ENCODE measurements at places on chromosomes 6 and 20.

- DNase-seq, result no peak
Observed at GRCh38 chr6:113208726-113209125, 648.4 kb upstream of the MARCKS start.

DNA sequence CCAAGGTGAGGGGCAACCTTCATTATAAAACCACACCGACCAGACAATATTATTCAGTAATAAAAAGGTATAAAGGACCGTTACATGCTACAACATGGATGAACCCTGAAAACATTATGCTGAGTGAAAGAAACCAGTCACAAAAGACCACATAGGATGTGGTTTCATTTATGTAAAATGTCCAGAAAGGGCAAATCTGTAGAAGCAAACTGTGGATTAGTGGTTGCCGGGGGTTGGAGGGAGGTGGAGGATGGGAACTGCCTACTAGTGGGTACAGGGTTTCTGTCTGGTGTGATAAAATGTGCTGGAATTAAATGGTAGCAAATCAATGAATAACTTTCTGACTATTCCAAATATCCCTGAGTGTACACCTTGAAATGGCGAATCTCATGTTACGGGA is 10.2 kb upstream of the PRND start:
- no peak for DNase-seq

GRCh38 chr6:2616811-2617210 is 133.9 kb downstream of the MYLK4 start:
- no peak for DNase-seq

- DNase-seq, result no peak
Observed at GRCh38 chr6:121951918-121952379, 447.5 kb upstream of the HSF2 start.

DNA sequence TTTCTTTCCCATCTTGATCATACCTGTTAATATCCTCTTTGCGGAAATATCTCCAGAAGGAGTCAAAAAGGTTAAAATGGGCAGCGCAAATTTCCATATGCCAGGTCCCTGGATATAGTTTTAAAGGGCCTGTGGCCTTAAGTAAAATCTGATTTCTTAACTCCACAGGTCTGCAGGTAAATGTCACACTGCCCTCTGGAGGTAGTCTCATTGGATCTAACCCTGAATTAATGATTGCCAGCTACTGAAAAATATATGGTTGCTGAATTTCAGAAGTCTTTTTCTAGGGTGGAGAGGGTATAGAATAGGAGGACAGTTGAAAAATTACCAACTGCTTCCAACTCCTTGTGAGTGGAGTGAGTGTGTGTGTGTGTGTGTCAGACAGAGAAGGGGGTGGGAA is 8.5 kb downstream of the MOXD1 start:
- DNase-seq, result no peak

- DNase-seq, result no peak
Observed at GRCh38 chr6:168507297-168507696, 66.3 kb downstream of the SMOC2 start.

GRCh38 chr6:38493931-38494547 is 145.7 kb downstream of the BTBD9 start:
- DNase-seq, result peak; percentile 53

GRCh38 chr6:127110712-127111111 is 7.8 kb upstream of the RSPO3 start:
- DNase-seq, result no peak

DNA sequence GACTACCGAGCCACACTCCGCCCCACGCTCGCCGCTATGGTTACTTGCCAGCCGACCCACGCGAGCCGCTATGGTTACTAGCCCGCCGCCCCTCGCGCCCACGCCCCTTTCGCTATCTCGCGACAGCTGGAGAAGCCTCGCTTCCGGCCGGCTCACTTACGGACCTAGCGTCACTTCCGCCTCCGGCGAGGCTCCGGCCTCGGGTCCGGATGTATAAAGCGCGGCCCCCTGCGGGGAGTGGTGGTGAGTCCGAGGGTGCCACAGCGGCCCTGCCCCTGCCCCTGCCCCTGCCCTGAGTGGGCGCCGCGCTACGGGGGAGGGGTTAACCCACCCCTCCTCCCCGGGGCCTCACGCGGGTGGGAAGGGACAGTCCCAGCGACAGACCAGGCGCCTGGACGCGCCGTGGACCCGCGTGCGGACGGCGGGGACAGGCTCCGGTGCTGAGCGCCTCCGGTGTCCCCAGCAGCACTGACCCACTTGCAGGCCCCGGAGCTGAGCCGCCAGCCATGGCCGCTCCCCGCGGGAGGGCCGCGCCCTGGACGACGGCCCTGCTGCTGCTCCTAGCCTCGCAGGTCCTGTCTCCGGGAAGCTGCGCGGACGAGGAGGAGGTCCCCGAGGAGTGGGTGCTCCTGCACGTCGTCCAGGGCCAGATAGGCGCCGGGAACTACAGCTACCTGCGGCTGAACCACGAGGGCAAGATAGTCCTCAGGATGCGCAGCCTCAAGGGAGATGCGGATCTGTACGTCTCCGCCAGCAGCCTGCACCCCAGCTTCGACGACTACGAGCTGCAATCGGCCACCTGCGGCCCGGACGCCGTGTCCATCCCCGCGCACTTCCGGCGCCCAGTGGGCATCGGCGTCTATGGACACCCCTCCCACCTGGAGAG is at the start of the genes C6orf120 and WDR27:
C6orf120 (plus strand) TSS at position 173 of the 886 bp plus-strand sequence; CDS start at position 507, 334 bp downstream.
WDR27 (minus strand) TSS at position 76 of the 886 bp plus-strand sequence. CDS start 13,024 bp downstream, outside the sequence.
- DNase-seq, result peak; percentile 93

DNA sequence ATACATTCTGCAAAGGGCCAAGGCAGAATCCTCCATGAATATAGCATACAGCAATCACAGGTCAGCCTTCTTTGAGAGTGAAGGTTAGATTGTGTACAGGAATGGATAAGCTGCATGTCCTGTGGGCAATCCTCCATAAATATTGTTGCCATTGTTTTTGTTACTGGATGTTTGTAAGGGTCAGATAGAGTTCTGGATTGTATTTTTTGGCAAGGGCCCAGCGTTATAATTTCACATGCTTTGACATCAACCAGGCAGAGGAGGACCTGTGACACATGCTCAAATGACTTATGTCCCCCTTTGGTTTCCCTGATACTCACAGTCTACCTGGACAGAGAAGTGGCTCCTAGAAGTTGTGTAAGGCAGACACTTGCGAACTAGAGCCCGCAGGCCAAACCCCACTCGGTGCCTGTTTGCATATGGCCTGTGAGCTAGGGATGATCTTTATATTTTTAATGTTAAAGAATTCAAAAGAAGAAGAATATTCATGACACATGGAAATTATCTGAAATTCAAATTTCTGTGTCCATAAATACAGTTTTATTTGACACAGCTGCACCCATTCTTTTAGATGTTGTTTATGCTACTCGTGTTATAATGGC is 5.4 kb downstream of the LY86 start:
- DNase-seq, result no peak

DNA sequence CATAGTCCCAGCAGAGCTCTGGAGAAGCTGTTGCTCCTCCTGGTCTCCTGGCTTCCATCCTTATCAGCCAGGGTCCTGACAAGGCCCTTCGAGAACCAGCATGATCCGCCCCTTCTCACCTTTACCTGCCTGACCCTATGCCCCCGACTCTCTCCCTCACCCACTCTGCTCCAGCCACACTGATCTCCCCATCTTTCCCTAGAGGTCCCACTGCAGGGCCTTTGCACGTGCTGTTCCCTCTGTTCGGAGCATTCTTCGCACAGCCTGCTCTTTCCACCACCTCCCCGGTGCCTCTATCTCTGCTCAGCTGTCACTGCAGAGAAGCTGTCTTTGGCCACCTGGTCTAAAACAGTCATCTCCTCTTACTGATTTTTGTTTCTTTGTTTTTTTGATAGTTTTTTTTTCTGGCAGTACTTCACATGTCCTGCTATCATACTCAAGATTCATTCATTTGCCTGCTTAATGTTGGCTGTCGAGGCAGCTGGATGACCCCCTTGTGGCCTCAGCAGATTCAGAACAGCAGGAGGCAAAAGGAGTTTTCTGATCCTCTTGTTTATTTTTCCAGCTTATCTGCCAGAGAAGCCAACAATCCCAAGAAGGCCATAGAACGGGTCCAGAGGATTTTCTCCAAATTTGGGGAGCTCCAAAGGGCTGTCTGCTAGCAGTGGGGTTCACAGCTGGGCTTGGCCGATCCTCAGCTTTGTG is 1.6 kb upstream of the PTGIS start:
- no peak for DNase-seq

DNA sequence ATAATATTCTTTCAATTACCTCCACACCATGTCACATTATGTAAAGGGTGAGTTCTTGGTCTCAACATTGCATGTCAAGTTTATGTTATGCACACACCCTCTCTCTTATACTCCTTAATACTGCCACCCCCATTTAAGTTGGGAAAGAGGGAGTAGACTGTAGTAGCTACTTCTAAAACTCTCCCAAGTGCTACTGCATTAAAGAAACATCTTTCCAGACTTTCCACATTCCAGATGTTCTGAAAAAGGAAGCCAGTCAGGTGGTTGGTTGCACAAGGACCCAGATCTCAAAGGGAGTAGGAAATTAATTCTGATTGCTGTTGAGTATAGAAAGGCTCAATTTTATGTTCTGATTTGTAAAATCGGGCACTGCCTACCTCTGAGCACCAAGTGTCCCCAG is 419.5 kb downstream of the CD83 start:
- DNase-seq, result no peak

DNA sequence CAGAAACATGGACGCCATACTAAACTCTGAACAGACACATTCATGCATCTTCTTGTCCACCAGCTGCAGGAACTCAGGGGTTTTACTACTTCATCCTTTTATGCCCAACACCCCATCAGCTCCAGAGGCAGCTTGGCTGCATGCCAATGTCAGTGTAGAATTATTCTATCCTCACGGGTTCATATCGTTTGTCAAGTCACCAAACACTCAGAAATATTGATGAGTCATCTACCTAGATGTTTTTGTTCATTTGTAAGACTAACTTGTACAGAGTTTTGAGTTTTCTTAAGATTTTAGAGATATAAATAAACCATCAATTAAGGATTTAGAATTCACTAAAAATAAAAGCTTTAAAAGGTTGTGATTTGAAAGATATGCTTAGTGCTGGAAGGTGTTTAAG is 590.7 kb upstream of the FLRT3 start:
- peak; percentile 51 for DNase-seq

- no peak for DNase-seq
Observed at GRCh38 chr20:35831029-35831428, 59.2 kb downstream of the PHF20 start.

DNA sequence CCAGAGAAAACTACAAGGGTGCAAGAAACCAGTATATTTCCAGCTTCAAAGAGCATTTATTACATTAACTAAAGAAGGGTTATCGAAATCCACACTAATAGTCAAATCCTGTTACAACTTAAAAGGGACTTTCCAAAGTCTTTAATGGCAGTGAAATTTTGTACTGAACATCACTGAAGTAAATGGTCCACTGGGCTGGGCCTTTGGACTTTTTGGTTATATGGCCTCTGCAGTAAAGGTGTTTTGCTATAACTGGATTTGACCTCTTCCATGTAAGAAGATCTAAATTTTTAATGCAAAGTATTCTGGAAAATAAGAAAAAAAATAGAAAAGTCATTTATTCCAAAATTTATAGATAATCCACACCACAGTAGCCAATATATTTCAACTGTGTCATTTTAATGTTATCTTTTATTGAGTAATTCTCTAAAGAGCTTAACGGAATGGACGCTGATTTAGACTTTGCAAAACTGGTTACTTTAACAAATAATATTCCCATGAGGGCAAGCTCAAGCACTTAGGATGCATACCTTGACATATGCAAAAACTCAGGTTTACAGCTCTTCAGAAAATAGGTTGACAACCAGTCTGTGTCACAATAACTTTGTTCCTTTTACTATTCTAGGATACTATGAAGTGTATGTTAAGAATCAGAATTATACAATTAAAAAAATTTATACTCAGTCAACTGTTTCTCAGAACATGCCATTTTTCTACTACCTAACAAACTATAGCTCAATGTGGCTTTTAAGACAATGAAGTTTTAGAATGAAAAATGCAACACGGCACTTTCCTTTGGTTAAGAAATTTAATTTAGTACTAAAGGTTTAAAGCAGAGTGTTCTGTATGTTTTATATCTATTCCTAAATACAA is 7.0 kb downstream of the RBM39 start:
- no peak for DNase-seq

DNA sequence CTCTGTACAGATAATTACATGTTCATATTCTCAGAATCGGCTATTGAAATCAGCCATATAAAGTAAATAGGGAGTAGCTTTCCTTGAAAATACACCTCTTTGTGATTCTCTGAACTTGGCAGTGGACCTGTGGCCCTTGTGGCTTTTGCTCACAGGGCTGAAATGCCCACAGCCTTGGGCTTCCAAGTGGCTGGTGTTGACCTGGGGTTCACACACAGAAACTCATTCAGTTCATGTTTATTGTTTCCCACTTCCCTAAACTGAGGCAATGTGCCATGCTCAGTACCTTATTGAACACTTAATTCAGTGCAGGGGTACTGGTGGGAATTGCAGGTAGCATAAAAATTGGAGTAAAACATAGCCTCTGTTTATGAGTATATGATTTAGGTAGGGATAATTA is 19.1 kb upstream of the TULP4 start:
- DNase-seq, result no peak

- peak; percentile 62 for DNase-seq
Observed at GRCh38 chr6:168388641-168389633, 52.0 kb upstream of the SMOC2 start.

DNA sequence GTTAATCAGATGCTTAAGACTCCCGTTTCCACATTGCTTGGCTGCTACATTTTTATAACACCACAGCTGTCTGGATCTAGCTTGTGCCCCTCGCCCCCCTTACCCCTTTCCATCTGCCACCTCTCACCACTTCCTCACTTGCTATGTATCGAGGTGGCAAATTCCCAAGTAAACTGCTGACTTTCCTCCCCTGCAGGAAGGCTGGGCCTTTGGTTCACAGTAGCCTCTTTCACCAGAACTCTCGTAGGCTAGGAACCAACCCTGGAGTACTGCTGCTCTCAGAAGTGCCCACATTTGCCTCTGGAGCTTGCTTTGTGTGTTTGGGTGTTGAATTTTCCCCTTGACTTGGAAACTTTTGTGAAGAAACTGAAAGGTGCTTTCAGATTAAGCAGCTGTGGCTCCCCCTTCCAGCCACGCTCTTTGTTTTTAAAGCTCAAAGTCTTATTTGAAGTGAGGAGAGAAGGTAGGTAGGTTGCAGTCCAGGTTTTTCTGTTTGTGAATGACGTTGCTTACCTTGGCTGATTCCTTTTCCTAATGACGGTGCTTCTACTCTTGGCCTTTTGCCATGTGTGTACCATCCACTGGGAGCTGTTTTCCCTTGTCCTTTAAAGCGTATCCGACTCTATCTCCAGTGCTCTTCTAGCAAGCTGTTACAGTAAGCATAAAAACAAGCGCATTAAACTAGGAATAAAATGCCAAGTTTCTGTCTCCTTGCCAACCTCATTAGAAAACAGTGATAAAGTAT is 90.4 kb downstream of the CARMIL1 start:
- peak; percentile 94 for DNase-seq

- DNase-seq, result no peak
Observed at GRCh38 chr6:106256201-106256968, 69.2 kb downstream of the ATG5 start.

GRCh38 chr20:59242714-59243626 is 57.4 kb upstream of the EDN3 start:
- DNase-seq, result no peak

DNA sequence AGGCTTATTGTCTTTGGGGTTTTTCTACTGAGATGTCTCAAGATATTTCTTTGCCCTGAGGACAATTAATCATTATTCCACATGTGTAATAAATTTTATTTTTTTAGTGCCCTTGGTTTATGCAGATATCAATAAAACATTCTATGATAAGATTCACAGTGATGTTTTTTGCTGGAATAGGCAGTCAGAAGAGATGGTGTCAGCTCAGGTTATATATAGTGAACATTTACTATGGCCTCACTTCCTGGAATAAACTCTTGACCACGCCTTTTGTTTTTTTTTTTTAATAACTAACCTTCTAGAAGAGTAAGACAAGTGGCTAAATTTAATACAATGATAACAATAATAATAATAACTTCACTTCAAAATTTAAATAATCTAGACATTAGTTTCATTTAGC is 209.7 kb downstream of the TRDN start:
- no peak for DNase-seq
